ENCODE measurements at places on chromosomes 12 and 14.

GRCh38 chr12:105502426-105502930 is 172.0 kb downstream of the C12orf75 start:
- no peak for DNase-seq

- DNase-seq = no peak
These were observed 16.3 kb upstream of the HIF1A start for GRCh38 chr14:61678975-61679374.

GRCh38 chr14:50736932-50737419 is 68.9 kb upstream of the SAV1 start:
- no peak for DNase-seq

DNA sequence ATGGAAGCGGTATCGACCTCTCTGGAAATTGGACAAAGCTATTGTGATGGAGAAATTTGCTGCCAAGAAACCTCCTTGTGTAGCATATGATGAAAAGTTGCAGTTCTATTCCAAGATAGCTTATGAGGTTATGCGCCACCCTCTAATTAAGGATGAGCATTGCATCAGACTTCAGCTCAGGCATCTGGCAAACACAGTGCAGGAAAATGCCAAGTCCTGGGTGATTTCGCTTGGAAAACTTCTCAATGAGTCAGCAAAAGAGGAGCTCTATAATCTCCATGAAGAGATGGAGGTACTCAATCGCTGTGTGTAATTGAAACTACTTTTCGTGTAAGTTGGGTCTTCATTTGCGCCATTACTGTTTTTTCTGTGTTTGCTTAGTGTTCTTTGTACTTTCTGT is 51.2 kb downstream of the DNAH10 start:
- DNase-seq = no peak

DNA sequence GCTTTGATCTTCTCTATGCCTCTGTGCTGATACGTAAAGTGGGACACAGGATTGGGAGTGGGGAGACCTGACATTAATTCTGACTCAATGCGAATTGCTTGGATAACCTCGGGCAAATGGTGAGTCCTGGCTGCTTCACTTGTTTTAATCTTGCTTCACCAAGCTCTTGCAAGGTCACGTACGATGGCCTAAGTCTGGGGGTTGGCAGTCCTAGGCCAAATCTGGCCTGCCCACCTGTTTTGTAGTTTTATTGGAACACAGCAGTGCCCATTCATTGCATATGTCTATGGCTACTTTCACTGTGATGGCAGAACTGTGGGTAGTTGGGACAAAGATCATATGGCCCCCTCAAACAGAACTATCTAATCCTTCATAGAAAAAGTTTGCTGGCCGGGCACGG is 13.4 kb downstream of the CLSTN3 start:
- no peak for DNase-seq

- DNase-seq = no peak
These were observed 222.6 kb downstream of the ACSS3 start for GRCh38 chr12:81300454-81300853.

- no peak for DNase-seq
These were observed 15.9 kb downstream of the RFLNA start for GRCh38 chr12:124310785-124311184.

DNA sequence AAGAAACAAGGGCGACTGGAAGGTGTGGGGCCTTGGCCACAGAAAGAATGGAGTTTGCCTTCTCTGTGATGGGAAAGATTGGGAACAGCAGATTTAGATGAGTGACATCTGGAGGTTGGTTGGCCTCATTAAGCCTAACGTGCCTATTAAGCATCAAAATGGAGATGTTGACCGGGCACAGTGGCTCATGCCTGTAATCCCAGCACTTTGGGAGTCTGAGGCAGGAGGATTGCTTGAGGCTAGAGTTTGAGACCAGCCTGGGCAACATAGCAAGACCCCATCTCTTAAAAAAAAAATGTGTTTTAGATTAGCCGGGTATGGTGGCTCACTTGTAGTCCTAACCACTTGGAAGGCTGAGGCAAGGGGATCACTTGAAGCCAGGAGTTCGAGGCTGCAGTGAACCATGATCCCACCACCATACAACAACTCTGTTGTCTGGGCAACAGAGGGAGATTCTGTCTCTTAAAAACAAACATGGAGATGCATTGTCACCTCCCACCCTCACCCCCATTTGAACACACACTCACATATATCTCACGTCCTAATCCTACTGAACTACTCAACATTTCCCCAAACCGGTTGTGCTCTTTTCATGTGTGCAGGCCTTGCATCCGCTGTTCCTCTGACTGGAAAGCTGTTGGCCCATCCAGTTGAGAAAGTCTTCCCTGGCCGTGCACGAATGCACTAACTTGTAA is 172.1 kb downstream of the ETV6 start:
- DNase-seq = no peak

- no peak for DNase-seq
These were observed 51.3 kb upstream of the RERGL start for GRCh38 chr12:18141048-18141982.

GRCh38 chr12:94151582-94151981 is 3.2 kb downstream of the PLXNC1 start:
- DNase-seq = peak; percentile 76

GRCh38 chr12:112779181-112779580 is 12.4 kb upstream of the RPH3A start:
- DNase-seq = no peak

- no peak for DNase-seq
These were observed 14.3 kb upstream of the KRT5 start for GRCh38 chr12:52534482-52534881.

GRCh38 chr12:128521981-128522380 is 255.0 kb downstream of the TMEM132C start:
- DNase-seq = no peak

- DNase-seq = peak; percentile 11
These were observed 97.5 kb downstream of the PPP2R5C start for GRCh38 chr14:101858791-101859537.

GRCh38 chr14:64340560-64341196 is 46.5 kb upstream of the ESR2 start:
- no peak for DNase-seq

GRCh38 chr14:69518289-69519101 is 34.0 kb downstream of the PLEKHD1 start:
- DNase-seq = no peak

- no peak for DNase-seq
These were observed 131.8 kb upstream of the EEA1 start for GRCh38 chr12:93060666-93061472.
